Stimulated activated CD8-positive, alpha-beta memory T cell treated with anti-CD3 and anti-CD28 coated beads, Interleukin-15, amount 100 ng/mL, for 48 hours (primary cell): ENCODE measurements at places on chromosomes 16 and 17.
A peak's percentile ranks its signal among the peaks of the same experiment; 100 is the strongest.

DNA sequence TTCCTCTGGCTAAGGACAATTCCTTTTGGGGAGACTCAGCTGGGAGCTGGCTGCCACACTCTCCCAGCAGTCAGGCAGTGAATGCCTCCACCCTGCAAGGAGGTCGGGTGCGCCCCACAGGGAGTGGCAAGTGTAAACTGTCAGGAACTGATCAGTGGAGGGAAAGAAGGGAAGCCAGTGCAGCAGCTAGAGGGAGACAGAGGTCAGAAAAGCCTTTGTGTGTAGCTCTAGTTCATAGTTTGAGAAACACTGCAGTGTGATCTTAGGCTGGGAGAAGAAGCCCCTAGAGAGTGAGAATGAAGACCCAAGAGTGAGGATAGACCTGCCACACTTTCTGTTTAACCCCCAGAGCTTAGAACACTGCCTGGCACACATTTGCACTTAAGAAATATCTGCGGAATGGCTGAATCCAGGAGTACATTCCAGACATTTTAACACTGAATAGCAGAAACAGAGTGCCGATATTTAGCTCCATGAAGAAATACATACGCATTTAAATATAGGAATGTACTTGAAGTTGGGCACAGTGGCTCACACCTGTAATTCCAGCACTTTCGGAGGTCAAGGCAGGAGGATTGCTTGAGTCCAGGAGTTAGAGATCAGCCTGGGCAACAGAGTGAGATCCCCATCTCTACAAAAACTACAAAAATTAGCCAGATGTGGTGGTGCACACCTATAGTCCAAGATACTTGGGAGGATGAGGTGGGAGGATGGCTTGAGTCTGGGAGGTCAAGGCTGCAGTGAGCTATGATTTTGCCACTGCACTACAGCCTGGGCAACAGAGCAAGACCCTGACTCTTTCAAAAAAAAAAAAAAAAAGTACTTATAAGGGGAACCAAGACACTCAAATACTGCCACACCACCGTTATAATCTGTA is 11.1 kb upstream of the SLC5A11 start:
- DNase-seq, result no peak

DNA sequence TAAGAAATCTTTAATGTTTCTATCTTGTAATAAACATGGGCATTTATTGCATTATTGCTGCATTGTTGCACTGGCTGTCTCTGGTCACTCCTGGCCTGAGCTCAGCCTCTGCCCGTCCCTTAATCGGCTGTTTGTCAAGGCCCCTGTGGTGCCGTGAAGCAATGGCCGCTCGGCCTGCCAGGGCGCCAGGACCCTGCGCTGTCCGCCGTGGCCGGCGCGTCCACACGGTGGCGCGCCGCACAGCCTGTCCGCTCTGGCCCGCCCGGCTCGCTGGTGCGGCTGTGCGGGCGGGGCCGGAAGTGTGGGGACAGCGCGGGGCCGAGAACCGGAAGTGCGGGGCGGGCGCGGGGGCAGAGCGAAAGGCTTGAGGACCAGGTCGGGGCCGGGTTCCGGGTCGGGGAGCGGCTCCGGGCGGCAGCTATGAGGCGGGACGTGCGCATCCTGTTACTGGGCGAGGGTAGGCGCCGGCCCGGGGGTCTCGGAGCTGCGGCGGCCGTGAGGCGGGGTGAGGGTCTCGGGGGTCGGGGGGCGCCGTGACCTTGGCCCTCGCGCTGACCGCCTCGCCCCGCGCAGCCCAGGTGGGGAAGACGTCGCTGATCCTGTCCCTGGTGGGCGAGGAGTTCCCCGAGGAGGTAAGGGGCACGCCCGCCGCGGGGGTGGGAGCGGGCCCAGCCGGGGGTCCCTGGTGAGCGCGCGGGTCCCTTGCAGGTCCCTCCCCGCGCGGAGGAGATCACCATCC is at the start of gene RHOT2:
RHOT2 (plus strand) TSS at position 353 of the 739 bp plus-strand sequence; CDS start at position 421, 68 bp downstream.
- peak; percentile 92 for DNase-seq

- DNase-seq, result no peak
Observed at GRCh38 chr16:53893731-53894435, 189.9 kb downstream of the FTO start.

GRCh38 chr17:3681057-3681456 is 12.4 kb downstream of the EMC6 start:
- no peak for DNase-seq

- DNase-seq, result no peak
Observed at GRCh38 chr17:79098282-79098867, 23.8 kb downstream of the ENGASE start.

DNA sequence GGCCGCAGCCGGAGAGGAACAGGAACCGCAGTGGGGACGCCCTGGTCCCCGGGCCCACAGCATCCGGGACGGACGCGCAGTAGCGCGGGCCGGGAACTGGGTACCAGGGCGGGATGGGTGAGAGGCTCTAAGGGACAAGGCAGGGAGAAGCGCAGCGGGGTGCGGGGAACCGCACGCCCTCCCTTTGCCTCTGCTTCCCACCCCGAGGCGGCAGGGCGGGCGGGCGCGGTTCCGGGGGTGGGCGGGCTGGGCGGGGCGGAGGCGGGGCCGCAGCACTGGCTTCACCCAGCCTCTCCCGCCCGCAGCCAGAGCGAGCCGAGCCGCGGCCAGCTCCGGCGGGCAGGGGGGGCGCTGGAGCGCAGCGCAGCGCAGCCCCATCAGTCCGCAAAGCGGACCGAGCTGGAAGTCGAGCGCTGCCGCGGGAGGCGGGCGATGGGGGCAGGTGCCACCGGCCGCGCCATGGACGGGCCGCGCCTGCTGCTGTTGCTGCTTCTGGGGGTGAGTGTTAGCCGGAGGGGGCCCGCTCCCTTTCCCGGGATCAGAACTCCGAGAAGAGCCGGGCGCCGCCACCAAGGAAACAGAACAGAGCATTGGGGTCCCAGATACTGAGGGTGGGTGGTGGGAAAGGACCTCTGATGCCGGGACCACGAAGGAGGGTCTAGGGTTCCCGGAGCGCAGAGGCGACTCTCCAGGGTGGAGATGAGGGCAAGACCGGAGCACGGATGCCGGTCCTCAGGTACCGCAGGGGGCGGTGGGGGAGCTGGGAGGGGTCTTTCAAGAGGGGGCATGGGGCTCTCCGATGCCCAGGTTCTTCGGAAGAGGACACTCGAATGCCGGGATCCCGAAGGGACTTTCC is at the start of gene NGFR:
NGFR (plus strand) TSS at position 308 of the 856 bp plus-strand sequence; CDS start at position 433, 125 bp downstream.
- DNase-seq, result peak; percentile 34

GRCh38 chr17:54992797-54993639 is 24.5 kb downstream of the STXBP4 start:
- no peak for DNase-seq

DNA sequence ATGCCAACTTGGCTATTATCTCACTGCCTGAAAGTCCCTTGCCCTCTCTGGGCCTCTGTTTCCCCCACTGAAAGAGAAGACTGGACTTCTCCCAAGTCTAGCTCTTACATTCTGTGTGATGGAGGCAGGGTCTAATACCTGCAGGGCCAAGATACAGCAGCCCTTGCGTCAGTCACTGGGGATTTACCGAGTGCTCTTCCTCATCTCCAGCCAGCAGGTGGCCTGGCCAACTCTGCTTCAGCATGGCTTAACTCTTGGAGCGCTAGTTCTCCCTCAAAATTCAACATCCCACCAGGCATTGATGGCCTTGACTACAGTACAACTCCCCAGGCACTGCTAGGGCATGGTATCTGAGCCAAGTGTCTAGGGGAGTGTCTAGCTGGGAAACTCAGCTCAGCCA is 19.9 kb upstream of the MTMR4 start:
- no peak for DNase-seq

DNA sequence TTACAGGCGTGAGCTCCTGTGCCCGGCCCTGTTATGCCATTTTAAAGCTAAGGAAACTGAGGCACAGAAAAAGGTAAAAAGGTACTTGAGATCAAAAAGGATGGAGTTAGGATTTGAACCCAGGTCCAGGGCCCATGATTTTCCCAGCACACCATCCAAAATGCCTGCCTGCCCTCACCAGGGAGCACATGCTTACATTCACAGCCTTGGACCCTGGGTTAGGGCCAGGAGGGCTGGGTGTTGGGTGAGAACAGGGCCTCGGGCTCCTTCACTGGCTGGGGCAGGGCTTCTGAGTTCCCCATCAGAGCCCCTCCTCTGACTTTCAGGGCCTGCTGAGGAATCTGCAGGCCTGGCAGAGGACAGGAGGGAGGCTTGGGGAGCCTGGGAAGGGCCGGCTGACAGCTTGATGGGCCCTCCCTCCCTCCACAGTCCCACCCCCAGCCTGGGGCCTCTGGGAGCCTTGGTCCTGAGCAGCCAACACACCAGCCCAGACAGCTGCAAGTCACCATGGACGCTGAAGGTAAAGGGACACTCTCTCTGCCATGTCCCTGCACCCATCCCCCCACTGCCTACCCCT is at the start of gene QPRT:
QPRT (plus strand) TSS at position 490 of the 577 bp plus-strand sequence; CDS start at position 508, 18 bp downstream.
- DNase-seq, result no peak

DNA sequence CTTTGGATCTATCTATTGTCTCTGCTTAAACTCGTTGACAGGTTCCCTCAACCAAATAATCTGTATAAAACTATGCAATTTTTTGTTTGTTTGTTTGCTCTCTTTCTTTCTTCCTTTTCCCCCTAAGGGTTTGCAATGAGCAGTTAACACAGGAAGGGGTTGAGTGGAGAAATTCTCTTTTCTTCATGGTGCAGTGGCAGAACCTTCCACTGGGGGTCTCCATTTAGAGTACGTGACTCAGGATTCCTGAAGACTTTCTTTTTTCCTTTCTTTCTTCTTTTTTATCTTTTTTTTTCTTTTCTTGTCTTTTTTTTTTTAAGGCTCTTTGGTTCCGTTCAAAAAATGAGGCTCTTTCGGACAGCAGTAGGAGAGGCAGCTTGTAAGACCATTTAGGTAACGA is 19.5 kb upstream of the RBFOX1 start:
- no peak for DNase-seq

DNA sequence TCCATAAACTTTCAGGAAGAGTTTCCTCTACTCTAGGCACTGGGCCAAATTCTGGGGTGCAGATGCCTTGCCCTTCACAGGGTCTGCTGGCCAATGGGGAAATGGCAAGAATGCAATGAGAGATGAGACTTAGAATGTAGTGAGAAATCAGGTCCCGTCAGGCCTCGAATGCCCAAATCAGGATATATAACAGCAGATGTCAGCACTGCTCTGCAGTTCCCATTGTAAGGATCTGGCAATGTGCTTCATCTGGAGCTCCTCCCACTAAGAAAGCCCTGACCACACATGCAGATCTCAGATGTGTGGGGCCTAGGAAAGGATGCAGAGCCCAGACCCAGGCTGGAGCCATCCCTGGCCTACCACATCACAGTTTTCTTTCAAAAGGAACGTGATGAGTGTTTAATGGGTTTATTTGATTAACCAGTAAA is 13.9 kb upstream of the LPCAT2 start:
- no peak for DNase-seq

GRCh38 chr17:74601944-74602572 is 10.0 kb upstream of the CD300LD start:
- no peak for DNase-seq
